ENCODE measurements at places on chromosomes 2 and 18.

- DNase-seq = no peak
Observed at GRCh38 chr2:122851972-122852531, 1096.6 kb downstream of the TSN start.

- no peak for DNase-seq
Observed at GRCh38 chr2:237932731-237933131, 34.1 kb upstream of the UBE2F start.

GRCh38 chr2:173952267-173953046 is 12.7 kb downstream of the SP3 start:
- no peak for DNase-seq

GRCh38 chr18:26803643-26804042 is 61.9 kb downstream of the AQP4 start:
- no peak for DNase-seq

DNA sequence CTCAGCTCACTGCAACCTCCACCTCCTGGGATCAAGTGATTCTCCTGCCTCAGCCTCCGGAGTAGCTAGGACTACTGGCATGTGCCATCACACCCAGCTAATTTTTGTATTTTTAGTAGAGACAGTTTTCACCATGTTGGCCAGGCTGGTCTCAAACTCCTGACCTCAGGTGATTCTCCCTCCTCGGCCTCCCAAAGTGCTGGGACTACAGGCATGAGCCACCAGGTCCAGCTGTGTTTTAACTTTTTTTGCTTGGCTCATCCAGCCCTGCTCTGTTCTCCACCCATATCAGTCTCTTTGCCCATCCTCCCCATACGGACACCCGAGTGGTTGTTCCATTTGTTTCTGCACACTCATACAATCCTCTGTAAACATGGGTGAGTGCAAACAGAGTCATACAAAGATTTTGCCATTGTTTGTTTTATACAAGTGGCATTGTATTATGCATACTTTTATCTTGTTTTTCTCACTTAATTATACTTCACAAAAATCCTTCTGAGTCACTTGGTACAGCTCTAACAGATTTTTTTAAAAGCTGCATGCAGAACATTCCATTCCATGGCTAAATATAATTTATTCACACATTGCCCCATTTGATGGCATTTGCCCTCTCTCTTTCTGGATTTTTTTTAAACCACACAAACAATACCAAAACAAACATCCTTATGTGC is 5.3 kb downstream of the APOB start:
- DNase-seq = no peak

GRCh38 chr2:60492548-60492947 is 60.9 kb downstream of the BCL11A start:
- no peak for DNase-seq

GRCh38 chr2:197828464-197829135 is 24.2 kb downstream of the PLCL1 start:
- no peak for DNase-seq

DNA sequence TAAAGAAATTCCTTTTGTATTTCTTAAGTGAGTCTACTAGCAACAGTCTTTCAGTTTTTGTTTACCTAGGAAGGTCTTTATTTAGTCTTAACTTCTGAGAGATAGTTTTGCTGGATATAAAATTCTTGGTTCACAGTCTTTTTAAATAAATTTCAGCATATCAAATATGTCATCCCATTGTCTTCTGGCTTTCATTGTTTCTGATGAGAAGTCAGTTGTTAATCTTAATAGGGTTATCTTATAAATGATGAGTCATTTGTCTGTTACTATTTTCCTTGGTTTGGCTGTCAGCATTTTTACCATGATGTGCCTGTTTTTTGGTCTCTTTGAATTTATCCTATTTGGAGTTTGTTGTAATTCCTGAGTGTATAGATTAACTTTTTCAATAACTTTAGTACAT is 129.3 kb downstream of the FAM210A start:
- no peak for DNase-seq

DNA sequence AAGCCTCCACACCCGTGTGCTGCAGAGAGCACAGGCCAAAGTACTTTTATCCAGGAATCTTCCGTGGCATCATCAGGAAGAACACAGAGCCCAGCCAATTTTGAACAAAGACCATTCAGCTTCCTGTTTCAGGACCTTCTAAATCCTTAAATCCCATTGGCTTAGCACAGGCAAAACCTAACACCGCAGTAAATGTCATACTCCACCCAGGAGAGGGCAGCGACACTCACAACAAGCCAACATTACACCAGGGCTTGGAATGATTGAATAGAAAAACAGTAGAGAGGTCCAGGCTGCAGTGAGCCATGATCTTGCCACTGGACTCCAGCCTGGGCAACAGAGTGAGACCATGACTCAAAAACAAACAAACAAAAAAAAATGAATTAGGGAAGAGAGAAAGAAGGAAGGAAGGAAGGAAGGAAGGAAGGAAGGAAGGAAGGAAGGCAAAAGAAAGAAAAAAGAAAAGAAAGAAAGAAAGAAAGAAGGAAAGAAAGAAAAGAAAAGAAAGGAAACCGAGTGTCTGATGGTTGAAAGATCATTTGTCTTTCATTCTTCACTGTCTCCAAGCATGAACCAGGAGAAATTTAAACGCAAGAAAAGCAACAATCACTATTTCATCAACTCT is 144.6 kb upstream of the SATB2 start:
- no peak for DNase-seq

DNA sequence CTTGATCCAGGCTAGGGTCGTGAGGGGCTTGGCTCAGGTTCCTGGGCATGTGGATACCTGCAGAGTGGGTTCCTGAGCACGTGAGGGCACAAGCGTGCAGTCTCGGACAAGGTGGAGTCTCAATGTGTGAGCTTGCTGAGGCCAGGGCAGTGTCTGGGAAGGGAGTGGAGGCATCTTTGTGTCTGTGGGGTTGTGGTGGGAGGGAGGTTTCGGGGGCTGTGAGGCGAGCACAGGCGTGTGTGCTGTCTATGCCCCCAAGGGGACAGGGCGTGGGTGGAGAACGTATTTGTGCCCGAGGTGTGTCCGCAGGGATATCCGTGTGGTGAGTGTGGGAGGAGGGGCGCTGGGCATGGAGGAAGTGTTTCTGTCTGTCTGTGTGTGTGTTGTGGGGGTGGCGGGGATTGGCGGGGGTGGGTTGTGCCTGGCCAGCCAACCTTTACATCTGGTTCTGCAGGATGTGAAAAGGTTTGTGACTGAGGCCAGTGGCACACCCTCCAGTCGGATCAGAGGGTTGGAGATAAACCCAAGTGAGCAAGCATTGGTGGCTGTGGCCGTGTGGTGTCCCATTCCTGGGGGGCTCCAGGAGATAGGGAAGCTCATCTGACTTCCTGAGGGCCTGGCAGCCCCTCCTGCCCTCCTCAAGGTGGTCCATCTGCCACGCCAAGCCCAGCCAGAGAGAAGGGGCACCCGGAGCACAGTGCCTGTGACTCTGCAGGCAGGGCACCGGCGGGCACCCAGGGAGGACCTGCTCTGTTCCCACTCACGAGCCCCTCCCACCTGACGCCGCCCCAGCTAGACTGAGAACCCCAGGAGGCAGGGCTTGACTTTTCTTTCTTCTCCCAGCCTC is 57.1 kb downstream of the ZFP36L2 start:
- DNase-seq = no peak

GRCh38 chr2:154400563-154401290 is 297.8 kb upstream of the KCNJ3 start:
- DNase-seq = no peak

GRCh38 chr2:151410485-151410834 is 758 bp downstream of the RIF1 start:
- no peak for DNase-seq

DNA sequence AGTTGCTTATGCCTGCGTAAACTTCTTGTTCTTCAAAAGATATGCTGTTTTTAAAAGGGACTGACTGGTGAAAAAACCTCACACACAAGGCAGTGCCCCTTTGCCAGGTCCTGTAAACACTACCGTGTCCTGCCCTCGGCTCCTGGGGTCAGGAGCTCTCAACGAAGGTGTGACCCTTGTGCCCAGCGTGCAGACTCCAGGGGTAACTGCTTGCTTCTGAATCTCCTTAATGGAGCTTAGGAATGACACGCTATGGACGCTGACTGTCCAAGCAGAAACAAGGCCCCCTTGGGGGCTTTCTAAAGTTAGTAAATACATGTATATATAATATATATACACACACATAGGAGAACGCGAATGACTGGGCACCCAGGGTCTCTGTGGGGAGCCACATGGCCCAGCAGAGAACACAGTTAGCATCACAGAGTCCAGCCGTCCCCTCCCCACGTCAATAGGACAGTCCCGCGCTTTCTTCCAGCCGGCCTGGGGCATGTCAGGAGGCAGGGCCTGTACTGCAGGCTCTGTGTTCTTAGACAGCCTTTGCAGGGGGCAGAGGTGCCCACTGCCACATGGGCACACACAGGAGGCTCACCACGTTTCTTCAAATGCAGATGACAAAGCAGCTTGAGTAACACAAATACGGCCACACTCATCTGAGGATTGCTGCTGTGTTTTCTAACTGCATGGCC is 96.1 kb downstream of the HDAC4 start:
- no peak for DNase-seq

DNA sequence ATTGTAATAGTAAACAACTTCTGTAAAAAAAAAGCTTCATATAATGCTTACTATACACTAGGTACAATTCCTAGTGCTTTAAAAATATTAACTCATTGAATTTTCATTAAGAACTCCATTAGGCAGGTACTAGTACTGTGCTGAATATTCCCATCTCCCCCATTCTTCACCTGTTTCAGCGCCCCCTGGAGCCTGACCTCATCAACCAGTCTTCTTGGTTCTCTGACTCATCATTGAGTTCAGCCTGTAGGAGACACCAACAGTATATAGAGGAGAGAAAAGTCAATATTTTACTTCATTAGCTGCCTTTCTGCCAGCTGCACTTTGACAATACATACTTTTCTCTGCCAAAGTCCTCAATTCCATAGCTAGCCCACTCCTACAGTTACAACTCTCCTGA is 1009.9 kb upstream of the KLHL29 start:
- no peak for DNase-seq

- no peak for DNase-seq
Observed at GRCh38 chr18:8601277-8602032, 7.8 kb upstream of the RAB12 start.

DNA sequence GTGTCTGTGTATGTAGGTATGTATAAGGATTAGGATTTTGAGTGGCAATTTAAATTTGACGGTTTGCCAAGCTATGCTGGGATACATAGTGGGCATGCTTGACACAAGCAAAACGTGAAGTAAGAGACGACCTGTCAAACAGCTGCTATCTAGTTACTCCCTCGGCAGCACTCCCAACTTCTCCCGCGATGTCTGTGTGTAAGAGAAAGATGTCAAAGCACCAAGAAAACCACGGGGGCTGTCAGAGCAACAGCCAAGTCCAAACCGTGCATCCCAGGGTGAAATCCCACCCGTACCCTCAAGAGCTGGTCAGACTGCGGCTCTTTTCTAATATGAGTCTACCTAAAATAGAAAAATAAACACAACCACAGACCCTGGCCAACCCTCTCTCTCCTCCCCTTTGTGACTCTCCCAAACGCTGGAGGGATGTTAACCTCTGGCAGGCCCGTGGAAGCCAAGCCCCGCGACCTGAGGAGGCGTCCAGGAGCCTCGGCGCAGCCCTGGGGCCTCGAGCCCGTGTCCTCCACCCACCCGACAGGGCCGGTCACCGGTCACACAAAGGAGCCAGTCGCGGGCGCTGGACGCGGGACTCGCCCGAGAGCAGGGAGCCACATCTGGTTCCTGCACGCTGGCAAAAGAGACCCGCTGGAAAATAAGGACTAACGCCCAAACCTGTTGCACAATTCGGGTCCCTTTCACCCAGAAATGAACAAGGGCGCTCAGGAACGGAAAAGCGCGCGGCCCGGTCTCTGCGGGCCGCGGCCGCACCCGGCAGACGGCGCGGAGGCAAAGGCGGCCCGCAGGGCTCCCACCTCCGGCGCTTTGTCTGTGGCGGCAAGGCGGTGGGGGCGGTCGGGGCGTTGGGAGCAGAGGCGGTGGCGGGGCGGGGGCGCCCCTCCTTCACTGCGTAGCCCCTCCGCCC is 925 bp downstream of the SESTD1 start:
- no peak for DNase-seq

GRCh38 chr2:46268196-46268595 is 29.0 kb upstream of the EPAS1 start:
- no peak for DNase-seq

DNA sequence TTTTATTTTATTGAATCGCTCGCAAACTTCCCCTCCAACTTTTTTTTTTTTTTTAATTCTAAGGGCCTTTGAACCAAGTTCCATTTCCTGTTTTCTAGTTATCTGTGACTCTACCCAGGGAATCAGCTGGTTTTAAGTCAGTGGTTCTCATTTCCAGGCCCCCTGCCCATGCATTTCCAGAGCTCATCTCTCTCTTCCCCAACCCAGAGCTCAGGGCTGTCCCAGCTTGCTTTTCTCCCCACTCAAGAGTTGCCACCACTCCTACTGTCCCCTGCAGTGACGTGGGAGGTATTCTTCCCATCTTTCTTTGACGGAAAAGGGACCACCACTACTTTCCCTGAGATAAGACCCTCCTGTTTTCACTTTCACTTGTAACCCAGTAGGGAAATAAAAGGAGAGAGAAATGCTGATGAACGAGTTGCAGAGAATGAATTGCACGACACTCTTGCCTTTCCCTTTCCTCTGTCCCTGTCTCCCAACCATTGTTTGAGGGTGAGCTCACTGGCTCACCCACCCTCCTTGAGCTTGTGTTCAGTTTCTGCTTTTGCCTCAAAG is 42.1 kb downstream of the TET3 start:
- no peak for DNase-seq

DNA sequence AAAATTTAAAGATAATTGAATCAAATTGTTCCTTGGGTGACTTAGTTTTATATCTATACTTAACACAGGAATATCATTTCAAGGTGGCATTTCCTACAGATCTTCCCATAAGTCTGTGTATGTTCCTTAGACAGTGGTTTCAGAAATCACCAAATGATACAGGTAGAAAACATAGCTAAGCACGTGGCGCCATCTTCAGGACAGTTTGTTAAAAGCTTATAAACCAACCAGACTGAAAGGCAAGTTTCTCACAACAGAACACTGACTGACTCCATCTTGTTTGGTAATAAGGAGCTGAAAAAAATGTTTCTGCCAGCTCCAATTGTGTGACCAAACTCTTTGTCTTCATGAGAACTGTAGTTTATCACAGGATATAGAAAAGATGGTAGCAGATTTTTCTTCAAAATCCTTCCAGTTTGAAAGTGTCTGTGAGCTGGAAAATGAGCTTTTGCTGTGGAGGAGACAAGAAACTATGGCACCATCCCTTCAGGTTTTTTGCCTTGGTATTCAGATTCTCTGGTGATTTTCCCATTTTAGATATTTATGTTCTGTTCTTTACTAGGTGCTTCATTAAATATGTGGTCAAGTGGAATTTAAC is 34.8 kb upstream of the NEUROD1 start:
- peak; percentile 74 for DNase-seq

GRCh38 chr2:100527440-100528015 is 35.3 kb upstream of the PDCL3 start:
- DNase-seq = no peak

Measured in NCI-H1436 treated with DMSO at 0.1 percent for 48 hours (cell line).